Stimulated activated CD4-positive, alpha-beta T cell treated with anti-CD3 and anti-CD28 coated beads, Interleukin-1b, Interleukin-23, amount 100 ng/mL, for 1 hour (primary cell): ENCODE measurements at places on chromosomes 11 and 22.

GRCh38 chr11:19968860-19969259, 191.4 kb downstream of the DBX1 start:
- DNase-seq, result no peak

DNA sequence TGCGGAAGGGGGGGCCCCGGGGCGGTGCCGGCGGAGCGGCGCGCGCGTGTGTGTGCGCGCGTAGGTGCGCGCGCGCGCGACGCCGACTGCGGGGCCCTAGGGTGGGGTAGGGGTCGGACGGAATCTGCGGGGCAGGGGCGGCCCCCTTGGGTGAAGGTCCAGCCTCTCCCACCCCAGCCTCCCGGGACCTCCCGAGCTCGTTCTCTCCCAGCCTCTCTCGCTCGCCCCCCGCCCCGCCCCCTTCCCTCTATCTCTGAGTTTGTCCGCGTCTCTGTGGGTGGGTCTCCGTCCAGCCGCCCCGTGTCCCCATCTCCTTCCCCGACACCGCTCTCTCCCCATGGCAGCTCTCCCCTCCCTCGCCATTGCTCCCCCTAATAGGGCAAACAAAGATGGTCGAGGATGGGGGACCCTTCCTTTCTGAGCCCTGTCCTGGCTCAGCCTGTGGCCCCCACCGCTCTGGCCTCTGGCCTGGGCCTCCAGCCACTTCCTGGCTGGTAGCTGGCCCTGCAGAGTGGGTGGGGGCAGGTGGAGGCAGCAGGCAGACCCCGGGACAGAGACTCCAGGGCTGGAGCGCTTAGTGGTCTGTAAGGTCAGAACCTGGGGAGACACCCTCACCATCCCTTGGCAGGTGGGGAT, 33.0 kb upstream of the PRR5 start:
- no peak for DNase-seq

GRCh38 chr11:104772806-104773241, 125.4 kb downstream of the CASP12 start:
- no peak for DNase-seq

- no peak for DNase-seq
Observed at GRCh38 chr22:50012211-50013181, at the start of gene IL17REL. Gene IL17REL, minus strand, starts transcription at chr22:50012765. Its CDS starts 119 bp downstream, at chr22:50012646.

DNA sequence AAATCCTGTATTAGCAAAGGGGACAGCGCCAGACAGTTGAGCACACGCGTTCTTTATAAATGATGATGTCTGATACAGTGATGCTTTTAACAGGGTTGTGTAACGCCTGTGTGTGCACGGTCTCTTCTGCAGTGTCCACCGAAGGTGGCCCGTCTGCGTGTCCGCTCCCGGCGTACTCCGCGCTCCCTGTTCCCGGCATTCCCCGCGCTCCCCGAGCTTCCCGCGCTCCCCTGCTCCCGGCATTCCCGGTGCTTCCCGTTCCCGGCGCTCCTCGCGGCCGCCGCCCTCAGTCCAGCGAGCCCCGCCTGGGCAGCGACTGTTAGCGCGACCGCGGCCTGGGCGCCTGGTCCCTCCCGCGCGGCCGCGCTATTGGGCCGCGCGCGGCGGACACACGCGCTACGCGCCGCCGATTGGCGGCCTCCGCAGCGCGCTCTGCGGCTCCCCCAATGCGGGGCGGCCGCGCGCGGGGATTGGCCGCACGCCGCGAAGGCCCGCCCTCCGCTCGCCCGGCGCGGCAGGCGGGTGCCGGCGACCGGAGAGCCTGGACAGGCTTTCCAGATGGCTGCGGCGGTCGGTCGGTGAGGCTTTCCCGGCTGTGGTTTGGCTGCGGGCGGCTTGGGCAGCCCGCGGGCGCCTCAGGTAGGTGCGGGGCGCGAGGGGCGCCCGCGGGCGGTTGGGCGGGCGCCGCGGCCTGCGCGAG, at the start of gene DGCR8:
Gene DGCR8 (plus strand): TSS at position 497 of the 700 bp plus-strand sequence. CDS start 5,723 bp downstream, outside the sequence.
- peak; percentile 38 for DNase-seq

- DNase-seq, result no peak
Observed at GRCh38 chr22:17907748-17908051, 116.7 kb downstream of the MICAL3 start.

- no peak for DNase-seq
Observed at GRCh38 chr11:102591160-102591718, 33.9 kb downstream of the MMP20 start.

DNA sequence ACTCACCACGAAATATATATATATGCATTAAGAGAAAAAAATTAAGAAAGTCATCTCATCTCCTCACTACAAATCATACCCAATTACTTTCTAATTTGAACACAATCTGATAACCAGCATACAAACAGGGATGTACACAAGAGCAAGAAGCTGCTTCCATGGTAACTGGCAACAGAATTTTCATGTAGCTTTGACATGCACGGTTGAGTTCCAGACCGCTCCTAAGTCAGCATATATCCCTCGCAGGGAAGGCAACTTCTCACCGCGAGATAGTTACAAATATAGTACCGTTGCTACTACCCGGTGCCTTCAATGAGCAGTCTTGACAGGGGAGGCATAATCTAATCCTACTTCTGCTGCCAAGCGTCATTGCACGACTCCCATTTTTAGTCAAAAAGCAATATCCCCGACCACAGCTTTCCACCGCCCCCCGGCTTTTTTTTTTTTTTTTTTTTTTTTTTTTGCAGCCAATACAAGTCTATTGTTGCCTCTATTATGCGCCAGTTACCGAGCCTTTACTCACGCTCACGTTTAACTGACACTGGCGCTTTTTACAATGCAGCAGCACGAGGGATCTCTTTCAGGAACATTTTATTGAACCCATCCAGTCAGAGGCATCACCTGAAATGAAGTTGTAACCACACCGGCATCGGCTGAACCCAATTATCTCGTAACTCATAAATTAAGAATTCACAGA, 2.2 kb downstream of the CADM1 start:
- no peak for DNase-seq

GRCh38 chr11:117730208-117730800, 66.7 kb downstream of the DSCAML1 start:
- no peak for DNase-seq

- DNase-seq, result no peak
Observed at GRCh38 chr11:108524422-108524821, 26.2 kb upstream of the POGLUT3 start.

DNA sequence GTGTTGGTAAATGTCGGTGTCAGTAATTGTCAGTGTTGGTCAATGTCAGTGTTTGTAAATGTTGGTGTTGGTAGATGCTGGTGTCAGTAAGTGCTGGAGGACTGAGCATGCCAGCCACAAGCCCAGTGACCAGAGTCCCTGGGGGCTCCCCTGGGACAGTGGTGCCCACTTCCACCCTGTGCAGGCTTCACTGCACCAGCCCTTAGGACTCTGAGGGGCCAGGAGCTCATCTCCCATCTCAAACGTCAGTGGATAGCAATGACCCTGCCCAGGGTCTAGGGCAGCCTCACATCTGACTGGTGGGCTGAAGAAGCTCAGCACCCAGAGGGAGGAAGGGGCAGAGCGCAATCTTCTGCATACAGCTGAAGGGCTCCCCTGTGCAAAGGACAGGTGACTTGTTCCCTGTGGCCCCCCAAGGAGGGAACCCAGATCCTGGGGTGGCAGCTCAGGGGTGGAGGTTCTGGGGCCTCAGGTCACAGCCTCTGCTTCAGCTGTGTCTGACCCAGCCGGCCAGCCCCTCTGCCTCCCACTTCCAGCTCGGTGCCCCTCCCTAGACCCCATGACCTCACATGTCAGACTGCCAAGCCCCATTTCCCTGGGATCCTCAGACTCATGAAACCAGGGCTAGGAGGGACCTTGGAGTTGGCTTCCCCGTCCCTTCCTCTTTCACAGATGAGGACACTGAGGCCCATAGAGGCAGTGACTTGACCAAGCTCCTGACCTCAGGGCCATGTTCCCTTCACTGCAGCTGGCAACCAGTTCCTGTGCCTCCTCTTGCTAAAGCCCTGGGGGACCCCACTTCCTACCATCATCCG, 138.4 kb downstream of the CRYBB2 start:
- no peak for DNase-seq

GRCh38 chr22:48981371-48982061, 846.2 kb downstream of the BRD1 start:
- DNase-seq, result no peak

DNA sequence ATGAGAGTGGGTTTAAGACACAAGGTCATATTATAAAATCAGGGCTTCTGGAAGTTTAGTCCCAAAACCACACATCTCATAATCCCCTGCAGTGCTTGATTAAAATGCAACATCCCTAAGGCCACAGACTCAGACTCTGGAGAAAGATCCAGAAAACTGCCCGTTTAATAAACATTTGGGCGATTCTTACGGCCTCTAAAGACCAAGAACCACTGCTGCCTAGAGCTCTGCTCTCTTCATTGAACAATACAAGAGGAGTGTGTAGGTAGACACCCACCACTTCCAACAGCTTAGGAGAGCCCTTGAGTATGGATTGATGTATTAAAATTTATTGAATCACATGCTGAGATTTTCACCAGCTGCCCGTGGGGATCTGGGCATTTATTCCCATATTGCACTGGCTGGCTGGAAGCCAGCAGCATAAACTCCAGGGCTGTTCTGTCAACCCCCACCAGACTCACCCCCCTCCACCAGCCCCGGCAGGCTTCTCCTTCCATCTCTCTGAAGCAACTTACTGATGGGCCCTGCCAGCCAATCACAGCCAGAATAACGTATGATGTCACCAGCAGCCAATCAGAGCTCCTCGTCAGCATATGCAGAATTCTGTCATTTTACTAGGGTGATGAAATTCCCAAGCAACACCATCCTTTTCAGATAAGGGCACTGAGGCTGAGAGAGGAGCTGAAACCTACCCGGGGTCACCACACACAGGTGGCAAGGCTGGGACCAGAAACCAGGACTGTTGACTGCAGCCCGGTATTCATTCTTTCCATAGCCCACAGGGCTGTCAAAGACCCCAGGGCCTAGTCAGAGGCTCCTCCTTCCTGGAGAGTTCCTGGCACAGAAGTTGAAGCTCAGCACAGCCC, 749 bp upstream of the BEST1 start:
- no peak for DNase-seq

DNA sequence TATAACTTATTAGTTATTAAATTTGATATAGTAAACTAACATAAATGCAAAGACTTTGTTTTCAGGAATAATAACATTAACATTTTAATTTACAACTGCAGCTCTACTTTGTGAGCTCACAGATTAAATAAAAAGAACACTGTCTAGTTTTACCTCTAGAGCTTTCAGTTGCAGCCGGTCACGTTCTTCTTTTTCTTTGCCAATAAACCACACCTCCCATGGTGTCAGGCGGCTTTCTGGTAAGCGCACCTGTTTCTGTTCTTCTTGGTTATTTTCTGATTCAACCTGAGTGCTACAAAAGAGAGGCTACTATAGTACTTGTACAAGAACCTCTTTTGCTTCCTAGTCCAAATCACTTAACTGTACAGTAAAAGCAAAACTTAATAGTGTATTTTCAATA, 5.8 kb downstream of the CCDC34 start:
- no peak for DNase-seq

- DNase-seq, result no peak
Observed at GRCh38 chr11:7418061-7418460, 67.2 kb upstream of the OLFML1 start.

DNA sequence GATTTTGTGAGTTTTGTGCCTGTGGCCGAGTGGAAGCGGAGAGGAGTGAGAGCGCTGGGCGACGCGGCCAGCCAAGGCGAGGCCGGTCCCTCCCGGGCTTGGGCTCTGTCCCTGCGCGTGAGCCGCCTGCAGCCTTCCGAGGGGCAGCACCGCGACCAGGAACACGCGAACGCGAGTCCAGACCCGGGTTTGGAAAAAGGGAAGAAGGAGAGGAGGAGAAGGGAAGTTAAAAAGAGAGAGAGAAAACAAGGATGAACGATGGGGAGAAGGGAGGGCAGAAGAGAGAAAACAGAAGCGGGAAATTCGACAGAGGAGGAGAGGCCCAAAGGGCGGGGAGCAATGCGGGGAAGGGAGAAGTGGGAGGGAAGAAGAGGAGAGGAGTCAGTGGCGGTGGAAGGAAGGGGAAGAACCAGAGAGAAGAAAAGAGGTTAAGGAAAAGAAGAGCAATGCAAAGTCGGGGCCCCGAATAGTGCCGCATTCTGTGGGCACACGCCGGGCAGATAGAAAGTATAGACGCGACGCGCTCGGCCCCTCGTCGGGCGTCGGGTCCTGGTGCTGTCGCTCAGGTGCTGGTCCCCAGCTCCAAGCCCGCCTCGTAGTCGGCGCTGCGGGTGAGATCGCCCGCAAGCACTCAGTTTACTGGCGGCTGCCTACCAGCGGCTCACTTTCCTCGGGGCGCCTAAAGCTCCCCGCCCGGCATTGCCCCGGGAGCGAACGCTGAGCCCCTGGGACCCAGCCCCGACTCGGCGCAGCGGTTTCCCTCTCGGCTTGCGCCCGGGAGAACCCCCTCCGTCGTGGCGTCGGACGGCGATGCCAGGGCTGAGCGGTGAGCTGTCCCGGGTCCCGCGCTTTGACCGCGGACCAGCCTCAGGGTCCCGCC, 2.8 kb upstream of the BARX2 start:
- no peak for DNase-seq

- DNase-seq, result no peak
Observed at GRCh38 chr11:99973993-99974392, 713.1 kb upstream of the ARHGAP42 start.

- DNase-seq, result peak; percentile 18
Observed at GRCh38 chr22:23180301-23180892, at the start of gene BCR. Gene BCR, plus strand, starts transcription at chr22:23180509. Its CDS starts 452 bp downstream, at chr22:23180961.

DNA sequence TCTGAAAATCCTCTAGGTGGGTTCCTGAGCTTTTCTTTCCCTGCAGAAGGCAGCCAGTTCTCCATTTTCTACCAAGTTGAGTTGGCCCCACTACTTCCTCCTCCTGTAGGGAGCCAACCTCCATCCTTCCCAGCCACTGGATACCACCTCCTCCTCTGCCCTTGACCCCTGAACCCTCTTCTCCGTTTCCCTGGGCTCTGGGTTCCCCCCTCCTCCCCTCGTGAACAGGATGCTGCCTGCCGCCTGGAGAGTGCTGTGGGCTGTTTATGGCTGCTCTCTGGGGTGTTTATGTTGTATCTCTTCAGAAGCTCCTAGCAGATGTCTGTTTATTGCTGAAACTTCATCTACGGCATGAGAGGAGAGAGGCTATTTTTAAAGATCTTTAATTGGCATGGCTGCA, 8.6 kb downstream of the MICAL2 start:
- DNase-seq, result no peak

- DNase-seq, result no peak
Observed at GRCh38 chr22:30031764-30032455, 48.4 kb upstream of the HORMAD2 start.

DNA sequence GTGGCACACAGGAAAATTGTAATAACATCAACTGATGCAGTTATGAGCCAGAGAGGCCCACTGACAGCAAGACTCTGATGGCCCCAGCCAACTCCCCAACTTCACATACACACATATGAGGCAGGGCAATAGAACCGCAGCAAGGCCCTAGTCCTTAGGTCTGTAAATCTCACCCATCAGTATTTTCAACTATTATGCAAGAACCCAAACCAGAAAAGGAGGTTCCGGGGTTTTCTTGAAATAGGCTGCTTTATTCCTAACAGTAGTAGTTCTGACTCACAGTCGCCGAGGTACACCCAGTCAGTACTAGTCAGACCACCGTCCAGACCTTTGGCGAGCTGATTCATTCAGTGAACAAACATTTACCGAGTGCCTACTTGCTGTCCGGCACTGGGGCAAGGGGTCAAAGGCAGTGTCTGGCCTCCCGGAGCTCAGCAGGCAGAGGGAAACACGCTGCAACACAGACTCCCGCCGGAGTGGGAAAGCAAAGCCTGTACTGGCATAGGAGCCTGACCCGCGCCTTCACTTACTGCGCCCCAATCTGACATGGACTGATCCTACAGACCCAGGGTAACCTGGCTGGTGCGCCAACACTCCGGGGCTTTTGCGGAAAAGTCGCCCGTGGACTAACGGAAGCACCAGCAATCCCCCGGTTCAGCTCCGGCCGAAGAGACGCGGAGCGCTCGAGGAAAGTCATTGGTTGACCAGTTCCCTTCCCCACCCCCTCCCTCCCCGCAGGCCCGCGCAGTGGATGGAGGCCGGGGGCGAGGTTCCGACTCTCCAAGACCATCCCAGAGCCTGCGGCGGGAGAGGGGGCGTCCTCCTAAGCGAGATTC, 1.3 kb downstream of the PLEKHA7 start:
- no peak for DNase-seq
